ENCODE measurements at places on chromosomes 1 and 21.

DNA sequence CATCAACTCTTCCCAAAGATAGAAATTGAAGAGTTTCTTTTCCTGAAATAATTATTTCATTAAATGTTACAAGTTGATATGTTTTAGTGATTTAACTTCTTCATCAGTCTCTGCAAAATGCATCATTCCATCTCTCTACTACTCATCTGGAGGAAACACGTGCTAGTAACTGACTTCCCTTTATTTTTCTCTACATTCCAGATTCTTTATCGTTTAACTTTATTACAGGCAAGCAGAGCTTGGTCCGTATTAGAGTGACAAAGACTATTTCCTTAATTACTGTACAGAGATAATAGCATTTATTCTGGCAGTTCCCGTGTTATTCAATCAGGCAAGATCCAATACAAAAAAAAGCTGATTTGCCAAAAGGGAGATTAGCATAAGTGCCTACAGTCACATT, 88.6 kb downstream of the TM2D1 start:
- peak; percentile 9 for DNase-seq

DNA sequence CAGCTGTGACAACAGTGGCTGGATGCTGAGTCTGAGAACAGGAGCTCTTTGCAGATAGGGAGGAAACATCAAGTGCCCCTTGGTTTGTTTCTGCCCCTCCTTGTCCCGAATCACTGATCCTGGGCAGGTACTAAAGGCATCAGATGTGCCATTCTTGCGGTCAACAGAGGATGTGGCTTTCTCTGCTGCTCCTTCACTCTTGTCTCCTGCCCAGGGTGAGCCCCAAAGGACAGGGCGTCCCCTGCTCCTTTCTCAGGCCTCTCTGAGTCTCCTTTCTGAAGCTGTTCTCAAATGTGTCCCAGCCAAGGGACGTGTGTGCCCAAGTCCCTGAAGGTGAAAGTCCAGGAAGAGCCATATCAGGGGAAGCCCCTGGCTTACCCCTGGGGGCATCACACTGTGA, 31.7 kb downstream of the SLC37A1 start:
- no peak for DNase-seq

- no peak for DNase-seq
Measured at GRCh38 chr21:27132266-27132665, 165.4 kb upstream of the ADAMTS5 start.

GRCh38 chr1:44553771-44554170, 120.5 kb downstream of the TMEM53 start:
- no peak for DNase-seq

DNA sequence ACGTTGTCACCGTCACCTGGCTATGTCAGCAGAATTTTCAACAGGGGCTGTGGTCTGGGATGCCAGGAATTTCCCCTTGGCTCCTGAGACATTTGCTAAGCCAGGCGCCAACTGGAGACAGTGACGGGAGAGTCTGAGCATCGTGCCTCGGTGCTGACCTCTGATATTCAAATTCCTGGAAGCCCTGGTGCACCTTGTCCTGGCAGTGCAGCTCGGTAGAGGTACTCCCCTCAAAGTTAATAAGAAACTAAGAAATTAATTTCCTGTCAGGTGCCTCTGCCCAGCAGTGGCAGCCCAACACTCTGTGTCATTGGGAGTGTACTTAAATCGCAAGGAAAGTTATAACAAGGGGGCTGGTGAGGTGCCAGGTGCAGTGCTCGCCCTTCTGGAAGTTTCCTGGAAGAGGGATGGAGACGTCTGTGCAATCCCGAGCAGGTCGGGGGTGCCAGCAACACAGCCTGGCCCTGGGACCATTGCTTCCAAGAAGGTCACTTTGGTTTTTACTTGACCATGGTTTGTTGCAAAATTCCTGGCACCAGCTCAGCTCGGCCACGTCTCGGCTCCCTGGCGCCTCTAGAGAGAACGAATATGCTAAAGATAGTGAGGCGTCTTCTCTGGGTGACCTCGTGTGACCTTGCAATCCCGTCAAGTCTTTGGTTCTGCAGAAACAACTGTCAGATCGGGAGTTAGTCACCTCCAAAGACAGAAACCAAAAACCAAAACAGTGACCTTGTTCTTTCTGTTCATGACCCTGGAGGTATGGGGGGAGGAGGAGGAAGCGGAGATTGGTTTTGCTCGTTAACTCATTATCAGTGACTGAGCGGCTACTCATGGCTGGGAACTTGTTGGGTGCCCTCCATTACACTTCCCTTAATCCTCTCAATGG, 149.5 kb upstream of the VAMP3 start:
- no peak for DNase-seq

GRCh38 chr21:34835526-34835925, 166.7 kb downstream of the CLIC6 start:
- no peak for DNase-seq

- DNase-seq: peak; percentile 5
Measured at GRCh38 chr1:45385302-45385701, 45.1 kb upstream of the MUTYH start.

- DNase-seq: no peak
Measured at GRCh38 chr1:59340411-59341307, 43.8 kb downstream of the FGGY start.

DNA sequence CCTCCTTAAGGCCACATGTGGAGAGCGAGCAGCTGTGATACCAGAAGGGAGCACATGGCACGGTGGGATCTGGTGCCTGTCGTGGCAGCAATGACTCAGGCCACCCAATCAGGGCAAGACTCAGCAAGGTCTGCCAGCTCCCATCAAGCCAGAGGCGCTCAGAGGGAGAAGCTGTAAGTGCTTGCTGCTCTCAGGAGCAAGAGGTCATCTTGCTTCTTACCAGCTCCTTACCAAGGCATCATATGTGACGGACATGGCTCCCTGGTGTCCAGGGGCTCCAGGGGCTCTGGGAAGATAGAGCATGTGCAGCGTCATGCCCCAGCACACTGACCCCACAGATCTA, 72.9 kb downstream of the ITPKB start:
- DNase-seq: no peak

GRCh38 chr1:214717351-214717750, 114.4 kb downstream of the CENPF start:
- no peak for DNase-seq

- DNase-seq: no peak
Measured at GRCh38 chr21:44436958-44437357, 18.4 kb upstream of the LRRC3 start.

GRCh38 chr1:239443361-239443760, 57.0 kb downstream of the CHRM3 start:
- no peak for DNase-seq

DNA sequence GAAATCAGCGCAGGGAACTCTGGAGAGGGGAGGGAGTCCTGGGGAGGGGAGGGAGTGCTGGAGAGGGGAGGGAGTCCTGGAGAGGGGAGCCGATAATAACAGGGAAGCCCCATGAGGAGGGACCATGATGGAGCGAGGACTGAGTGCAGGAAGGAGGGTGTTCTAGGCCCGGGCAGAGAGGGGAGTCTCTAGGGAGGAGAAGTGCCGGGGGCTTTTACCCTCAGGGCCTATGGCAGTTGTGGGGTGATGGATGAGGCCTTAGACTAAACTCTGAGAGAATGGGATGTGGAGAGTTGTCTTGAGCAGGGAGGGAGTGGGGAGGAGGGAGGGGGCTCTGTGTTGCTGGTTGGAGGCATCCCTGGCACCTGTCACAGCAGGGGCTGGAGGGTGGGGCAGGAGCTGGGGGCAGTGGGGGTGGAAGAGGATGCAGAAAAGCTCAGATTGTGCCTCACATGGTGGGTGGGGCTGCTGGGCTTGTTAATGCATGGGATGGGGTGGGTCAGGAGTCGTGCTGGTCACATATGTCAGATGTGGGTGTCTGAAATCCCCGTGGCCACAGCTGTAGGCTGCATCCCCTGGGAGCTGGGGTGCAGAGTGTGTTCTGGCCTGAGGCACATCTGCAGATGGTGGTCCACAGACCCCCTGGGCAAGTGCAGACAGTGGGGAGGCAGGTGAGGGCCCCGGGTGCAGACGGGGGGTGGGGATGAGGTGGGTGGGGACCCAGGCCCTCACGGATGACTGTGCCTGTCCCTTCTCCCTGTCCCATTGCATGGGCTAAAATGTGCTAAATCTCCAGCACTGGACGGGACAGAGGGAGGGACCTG, 88.4 kb upstream of the COL6A1 start:
- DNase-seq: no peak

- DNase-seq: no peak
Measured at GRCh38 chr1:37151789-37152188, 117.5 kb upstream of the GRIK3 start.

DNA sequence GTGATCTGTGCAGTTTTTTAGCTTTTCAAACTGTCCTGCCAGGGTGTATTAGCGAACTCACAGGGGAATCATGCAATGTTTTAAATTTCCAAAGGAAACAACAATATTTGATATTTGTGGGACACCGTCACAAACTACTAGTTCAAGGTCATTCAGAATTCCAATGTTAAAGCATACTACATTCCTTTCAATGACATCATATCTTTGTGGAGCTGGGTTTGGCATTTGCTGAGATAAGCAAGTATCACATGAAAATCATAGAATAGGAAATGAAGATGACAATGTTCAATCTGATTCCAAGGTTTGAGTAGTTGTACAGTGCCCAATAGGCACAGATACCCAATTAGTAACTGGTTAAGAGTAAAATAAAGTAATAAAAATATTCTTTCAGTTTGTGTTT, 35.6 kb downstream of the NUF2 start:
- DNase-seq: no peak

DNA sequence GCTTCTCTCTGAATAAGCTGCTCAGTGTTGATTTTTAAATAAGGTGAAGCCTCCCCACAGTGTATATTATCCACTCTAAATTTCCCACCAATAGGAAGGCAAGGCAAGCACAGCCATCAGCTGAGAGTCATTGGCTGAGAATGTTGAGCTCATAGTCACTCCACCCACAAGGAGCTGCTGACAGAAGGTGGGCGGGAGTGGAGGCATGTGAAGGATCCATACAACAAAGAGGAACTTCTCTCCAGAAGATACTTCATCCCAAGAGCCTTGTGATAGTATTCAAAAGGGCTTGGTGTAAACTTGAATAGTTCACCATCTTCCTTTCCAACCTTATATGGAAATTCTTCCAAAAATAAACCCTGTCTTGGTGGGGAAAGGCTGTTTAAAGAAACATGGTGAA, 42.8 kb downstream of the SAMD13 start:
- DNase-seq: no peak

DNA sequence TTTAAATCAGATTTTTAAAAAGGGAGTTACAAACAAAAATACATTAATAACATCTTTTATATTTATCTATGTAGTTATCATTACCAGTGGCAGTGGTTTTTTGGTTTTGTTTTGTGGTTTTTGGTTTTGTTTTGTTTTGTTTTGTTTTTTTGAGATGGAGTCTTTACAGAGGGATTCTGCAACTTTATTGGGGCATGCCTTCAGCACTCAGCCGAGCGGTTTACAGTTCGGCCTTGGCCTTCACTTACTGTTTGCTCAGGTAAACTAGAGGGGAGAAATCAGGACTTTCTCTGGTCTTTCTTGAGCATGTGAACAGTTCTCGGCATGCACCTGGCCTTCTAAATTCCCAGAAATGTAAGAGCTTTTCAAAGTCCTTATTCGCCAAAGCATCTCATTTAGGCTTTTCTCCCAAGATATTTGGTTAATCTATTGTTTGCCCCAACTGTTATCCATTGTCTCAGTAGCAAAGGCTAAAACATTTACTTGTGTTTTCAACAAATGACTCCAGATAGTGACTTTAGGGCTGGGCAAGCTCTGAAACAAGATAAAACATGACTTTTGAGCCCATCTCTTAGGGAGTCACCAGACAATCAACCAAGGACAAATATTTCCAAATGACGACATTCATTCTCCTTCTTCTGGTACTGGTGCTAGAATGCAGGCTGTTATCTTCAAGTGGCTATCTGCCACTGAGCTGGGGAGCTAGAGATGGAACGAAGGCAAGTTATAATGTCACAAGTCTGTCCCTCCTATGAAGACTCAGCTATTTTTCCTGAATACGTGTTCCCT, 48.4 kb upstream of the ADORA3 start:
- no peak for DNase-seq

GRCh38 chr21:44828362-44829056, 10.6 kb upstream of the SUMO3 start:
- DNase-seq: no peak

DNA sequence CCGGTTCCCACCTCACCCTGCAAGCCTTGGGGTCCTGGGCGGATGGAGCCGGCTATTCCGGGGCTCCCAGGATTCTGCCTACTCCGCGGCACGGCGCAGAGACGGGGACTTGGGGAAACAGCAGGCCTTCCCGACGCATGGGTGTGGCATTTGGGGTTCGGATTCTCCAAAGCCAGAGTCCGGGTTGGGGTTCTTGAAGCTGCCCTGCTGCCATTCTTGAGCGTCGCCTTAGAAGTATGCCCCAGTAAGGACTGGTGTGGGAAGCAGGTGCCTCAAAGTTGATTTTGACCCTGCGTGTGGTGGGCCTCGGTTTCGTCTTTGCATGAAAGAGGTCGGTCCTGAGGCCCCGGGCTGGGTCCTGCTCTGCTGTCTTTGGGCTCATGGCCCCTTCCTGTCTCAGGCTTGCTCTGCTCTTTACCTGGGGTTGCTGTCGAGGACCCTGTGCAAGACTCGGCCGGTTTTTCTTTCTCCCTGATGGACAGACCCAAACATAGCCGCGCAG, 696 bp downstream of the GUK1 start:
- DNase-seq: no peak

- no peak for DNase-seq
Measured at GRCh38 chr21:41832596-41833496, 46.3 kb downstream of the PRDM15 start.

DNA sequence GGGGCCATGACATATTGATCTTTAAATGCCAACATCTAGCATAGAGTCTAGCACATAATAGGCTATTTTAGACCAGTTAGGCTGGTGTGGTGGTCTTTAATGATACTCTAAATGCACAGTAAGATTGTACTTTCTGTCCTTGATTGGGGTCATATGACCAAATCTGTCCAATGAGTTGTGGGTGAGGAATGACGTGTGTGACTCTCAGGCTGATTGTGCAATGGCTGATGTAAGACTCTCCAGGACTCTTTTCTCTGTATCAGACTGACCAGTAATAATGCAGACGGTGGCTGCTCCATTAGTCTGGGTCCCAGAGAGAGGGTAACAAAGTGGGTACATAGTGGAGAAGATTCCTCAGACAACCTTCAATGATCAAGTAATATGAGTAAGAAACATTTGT, 541.6 kb upstream of the CAMK1G start:
- DNase-seq: no peak

- DNase-seq: no peak
Measured at GRCh38 chr1:230003409-230003808, 63.6 kb upstream of the GALNT2 start.
